ENCODE measurements at places on chromosomes 4 and X. TPM values are rescaled to one million over a fixed set of nuclear protein-coding genes. Genes with fewer than 3 reads are reported as not detected.

OTC gene
- polyA plus RNA-seq, result not detected

TMSB4X gene
- 14,631 TPM for polyA plus RNA-seq

CLDN34 gene
- polyA plus RNA-seq, result not detected

RIPPLY1 gene
- polyA plus RNA-seq, result not detected

NFXL1 gene
- polyA plus RNA-seq, result 9.0 TPM

CXorf51B gene
- polyA plus RNA-seq, result not detected

SLAIN2 gene
- 71.1 TPM for polyA plus RNA-seq

NUDT11 gene
- polyA plus RNA-seq, result 15.2 TPM

GRCh38 chr4:184994010-184994622 lies 24.2 kb upstream of the HELT start:
- no peak for DNase-seq

DNA sequence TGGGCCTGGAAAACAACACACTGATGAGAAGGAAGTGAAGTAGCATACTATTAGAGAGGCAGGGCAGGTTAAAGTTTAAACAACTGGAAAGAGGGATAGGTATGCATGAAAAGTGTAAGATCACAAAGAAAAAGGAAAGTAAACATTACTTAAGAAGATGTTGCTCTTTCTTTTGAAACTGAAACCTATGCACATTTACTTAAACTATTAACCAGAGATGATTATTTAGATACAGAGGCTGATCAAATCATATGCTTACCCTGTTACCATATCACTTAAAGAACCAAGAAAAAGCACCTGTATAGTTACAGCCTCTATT lies 37.8 kb downstream of the NAP1L5 start:
- DNase-seq, result no peak

DNA sequence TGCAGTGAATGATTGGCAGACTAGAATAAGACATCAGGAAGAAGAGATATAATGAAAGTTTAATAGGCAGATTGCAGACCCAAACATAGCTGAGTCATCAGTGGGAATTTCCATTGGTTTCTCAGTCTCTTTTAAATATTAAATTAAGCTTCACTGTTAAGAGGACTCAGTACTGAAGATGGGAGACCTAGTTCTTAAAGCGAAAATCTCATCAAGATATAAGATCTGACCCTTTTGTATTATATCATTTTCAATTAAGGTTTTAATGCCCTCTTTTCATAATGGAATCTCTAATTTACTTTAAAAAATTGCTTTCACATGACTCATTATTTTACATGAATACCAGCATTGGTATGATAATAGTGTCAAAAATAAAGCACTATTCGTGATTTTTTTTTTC lies 168.9 kb upstream of the ATOH1 start:
- DNase-seq, result peak; percentile 26

- peak; percentile 97 for DNase-seq
Measured at GRCh38 chr4:128461291-128462102, 173.9 kb upstream of the PGRMC2 start.

DNA sequence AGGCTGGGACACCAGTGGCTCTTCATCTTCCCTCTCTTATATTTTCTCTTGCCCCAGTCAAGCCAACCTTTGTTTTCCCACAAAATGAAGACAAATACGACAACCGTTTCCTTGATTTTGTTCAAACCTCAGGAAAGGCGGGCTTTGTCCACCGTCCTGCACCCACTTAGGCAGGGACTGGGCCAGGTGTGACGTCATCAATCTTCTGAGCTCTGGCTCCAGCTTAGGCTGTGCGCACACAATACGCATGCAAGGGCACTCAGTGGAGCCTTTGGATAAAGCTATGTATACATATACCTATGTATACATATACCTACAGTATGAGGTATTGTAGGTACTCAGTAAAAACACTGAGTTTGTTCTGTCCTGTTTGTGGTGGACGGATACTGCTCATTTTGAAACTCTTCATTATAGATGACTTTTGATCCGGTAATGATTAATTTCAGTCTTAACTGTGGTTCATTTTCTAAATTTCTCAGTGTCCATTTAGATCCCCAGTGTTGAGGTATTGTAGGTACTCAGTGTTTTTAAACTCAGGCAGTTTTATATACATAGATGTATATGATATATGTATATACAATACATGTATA lies 194.9 kb downstream of the MGST2 start:
- DNase-seq, result no peak

DNA sequence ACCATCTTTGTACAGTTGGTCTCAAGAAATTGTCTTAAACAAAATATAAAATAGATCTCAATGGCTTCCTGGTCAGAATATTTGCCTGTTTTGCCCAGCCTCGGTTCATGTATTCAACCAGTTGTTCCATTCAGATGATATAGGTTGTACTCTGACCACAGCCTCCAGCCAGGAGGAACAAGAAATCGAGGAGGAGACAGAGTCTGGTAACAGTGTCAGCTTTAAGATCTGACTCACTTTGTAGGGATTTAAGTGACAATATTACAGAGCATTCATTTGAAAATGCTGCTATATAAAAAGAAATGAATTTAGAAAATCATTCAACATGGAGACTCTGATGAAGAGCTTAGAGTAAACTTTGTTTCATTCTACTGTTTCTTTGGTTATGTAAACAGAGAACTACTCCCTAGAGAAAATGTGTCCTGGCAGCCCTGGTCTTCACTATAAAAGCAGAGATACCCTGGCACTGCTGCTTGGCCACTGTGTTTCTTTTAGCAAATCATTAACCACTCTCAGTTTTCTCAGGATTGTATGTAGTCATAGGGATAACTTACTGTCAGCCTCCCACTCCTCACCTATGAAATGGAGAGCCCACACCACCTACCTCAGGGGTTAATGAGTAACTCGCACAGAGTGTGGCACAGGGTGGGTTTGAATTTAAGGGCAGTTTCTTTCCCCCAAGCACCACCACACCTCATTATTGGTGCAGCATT lies 53.5 kb downstream of the PAGE2 start:
- no peak for DNase-seq

GRCh38 chr4:107719207-107719921 lies 670 bp downstream of the PAPSS1 start:
- DNase-seq, result peak; percentile 68

DNA sequence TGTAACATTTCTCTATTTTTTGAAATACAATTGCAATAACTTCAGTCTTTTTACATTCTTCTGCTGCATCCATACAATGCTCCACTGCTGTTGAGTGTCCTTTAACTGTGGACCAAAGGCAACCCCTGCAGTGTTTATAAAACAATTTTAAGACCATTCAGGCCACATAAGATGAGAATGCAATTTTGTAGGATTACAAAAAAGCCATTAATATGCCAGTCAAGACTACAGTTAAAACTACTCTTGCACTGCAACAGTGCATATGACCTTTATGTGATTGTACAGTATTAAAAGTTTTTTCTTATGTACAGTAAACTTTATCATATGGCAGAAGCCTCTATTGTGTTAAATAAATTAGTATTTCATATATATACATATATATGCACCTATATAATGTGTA lies 55.7 kb upstream of the ATOH1 start:
- no peak for DNase-seq

DNA sequence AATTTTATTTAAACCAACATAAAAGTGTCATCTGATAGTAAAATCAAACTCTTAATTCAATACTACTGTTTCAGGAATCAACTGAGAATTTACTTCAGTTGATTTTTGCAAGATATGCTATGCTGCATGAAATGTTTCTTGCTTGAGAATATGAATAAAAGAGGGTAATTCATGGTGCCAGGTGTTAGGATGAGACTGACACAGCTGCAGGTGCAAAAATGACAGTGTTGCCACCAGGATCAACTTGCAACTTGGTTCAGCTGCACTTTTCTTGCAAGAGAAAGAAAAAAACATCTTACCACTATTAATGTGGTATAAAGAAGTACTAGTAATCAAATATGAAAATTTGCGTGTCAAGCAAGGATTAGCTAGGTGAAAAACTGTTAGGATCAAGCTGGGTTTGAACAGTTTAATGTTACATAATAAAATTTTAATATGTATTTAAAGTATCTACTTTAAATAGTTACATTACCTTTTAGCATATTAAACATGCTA lies 49.7 kb downstream of the CHIC2 start:
- no peak for DNase-seq

- no peak for DNase-seq
Measured at GRCh38 chrX:54818221-54818620, 10.7 kb downstream of the MAGED2 start.

DNA sequence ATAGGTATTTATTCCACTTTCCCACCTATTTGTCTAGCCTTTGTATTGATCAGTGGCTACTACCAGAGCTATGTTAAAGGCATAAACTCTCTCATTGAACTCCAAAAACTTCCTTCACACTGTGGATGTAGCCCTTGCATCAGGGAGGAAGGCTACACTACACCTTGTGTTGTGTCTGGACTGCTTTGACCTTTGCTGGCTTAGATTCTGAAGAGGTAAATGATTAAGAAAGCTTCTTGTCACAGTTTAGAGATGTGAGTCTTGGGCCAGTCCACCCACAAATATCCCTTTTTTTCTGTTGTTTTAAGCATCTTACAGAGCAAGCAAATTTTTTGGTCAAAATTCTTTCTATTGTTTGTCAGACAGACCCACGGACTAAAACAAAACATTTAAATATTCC lies 1.9 kb downstream of the ENPEP start:
- no peak for DNase-seq

DNA sequence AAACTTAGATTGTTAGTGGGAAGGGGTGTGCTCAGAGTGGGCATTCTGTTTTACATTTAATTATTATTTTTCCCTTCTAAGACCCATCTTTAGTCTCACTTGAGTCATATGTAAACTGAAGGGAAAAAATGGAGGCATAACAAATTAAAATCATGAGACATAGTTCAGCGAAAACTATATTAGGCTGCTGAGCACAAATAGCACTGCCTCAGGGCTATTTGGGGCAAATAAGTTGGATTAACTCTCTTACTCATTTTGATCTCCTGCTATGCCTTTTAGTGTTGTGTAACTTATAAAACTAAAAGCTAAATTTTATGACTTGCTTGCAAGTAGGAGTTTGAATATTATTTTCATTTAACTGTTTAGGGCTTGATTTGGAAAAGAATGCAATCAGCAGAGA lies 1329.2 kb upstream of the PCDH7 start:
- no peak for DNase-seq
